ENCODE measurements at places on chromosomes 12 and 14.

- DNase-seq, result no peak
Measured at GRCh38 chr14:104178279-104178678, 39.9 kb downstream of the KIF26A start.

DNA sequence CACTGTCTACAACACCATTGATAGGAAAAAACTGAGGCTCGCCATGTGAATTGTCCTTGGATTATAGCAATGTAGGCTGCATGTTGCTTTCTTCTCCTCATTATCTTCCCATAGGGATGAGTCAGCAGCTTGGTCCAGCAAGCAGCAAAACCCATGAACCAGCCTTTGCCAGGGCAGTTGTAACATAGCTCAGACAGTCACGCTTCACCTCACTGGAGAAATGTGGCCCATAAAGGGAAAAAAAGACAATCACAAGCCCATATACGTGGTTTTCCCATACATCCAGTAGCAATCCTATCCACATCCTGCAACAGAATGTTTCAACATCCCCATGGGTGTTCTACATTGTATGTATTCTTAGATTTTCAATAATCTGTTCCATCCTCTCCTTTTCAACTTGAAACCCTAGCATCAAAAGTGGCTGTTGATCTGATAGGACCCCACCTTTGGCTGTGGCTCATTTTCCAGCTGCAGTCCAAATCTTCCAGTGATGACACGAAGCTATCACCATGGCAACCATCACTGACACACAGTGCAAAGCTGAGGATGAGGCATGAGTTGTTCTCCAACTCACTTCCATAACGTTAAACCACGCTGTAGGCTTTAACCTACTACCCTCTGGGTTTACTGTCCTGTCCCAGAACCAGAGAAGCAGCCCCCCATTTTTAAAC lies 34.0 kb downstream of the GRIN2B start:
- no peak for DNase-seq

- DNase-seq, result no peak
Measured at GRCh38 chr12:102921240-102921639, 4.2 kb upstream of the PAH start.

DNA sequence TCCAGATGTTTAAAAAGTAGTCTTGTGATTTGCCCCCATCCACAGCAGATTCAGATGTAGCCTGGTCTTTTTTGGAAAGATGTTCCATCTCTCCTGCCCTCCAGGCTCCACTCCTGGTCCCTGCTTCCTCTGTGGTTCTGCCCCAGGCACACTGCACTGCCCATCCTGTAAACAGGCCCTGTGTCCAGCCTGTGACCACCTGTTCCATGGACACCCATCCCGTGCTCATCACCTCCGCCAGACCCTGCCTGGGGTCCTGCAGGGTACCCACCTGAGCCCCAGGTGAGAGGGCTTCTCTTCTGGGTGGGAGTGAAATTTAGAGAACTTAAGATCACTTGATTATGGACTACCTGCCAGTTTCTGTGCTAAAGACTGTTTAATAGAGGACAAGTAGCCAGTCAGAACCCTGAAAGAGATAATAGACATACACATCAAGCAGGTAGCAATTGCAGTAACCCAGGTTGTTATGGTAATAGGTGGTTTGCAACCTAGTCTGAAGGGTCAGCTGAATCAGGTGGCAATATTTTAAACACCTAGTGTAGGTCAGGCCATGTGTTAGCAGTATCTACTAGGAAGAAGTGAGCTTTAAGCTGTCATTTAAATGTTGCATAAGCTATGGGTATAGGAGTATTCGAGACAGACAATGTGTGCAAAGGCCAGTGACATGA lies 2.1 kb downstream of the RNF31 start:
- DNase-seq, result no peak

DNA sequence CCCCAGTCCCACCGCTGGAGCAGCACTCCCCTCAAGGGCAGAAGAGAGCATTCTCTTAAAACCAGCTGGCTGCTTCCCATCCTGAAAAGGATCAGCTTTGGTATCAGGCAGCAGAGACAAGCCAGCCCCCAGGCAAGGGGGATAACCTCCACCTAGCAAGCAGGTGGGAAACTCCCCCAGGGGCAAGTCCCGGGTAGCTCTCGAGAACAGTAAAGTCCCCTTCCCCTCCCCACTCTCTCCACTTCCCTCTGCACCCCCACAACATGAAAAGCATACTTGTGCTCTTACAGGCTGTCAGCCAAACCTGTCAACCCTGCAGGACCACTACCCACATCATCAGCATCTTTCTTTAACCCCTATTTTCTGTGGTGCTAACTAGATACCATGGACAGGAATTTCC lies 254.0 kb downstream of the NTF3 start:
- DNase-seq, result no peak

GRCh38 chr14:49363821-49364751 lies 222.1 kb downstream of the RPS29 start:
- DNase-seq, result no peak

GRCh38 chr14:90732139-90732538 lies 84.1 kb downstream of the TTC7B start:
- no peak for DNase-seq

- no peak for DNase-seq
Measured at GRCh38 chr14:100102156-100102785, 37.0 kb downstream of the EVL start.

DNA sequence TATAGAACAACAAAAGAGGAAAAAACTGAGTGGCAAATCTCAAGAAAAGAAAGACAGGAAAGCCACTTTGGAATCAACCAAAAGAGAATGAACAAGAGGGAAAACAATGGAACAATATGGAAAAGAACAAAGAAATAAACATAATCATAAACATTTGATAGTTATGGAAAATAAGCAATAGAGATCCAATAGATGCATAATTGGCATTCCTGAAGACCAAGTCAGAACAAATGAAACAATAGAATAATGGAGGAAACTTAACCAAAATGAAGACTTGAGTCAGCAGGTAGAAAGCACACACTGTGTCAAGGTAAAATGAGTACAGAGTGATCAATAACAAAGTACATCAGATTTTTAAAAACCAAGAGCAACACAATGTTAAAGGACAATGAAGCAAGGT lies 10.1 kb upstream of the RPS6KA5 start:
- no peak for DNase-seq

All from NCI-H1930 (cell line).